ENCODE measurements at places on chromosomes 5 and 9.

- no peak overlapping the region for H3K27ac ChIP-seq
Observed at GRCh38 chr9:121672986-121673385, 21.6 kb downstream of the DAB2IP start.

DNA sequence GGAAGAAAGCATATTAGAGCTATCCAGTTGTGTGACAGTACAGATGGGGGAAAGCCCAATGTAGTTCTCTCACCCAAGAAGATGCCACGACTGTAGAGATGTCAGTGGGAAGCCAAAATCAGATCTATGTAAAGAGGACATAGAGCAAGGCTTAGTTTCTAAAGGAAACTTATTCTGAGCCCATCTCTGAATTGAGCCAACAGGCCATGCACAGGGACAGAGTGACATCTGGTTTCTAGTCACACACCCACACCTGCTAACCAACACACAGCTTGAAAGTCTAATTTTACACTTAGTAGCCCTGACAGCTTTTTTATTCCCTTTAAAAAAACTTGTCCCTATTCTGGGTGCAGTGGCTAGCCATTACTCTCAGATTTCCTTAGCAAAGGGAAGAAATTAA is 22.3 kb downstream of the PRELID2 start:
- no peaks in the 10 kb centered on the region for H3K4me1 ChIP-seq
- no peak overlapping the region for H3K27ac ChIP-seq
- no peak overlapping the region for H3K4me3 ChIP-seq
- no peaks in the 10 kb centered on the region for H3K27me3 ChIP-seq

DNA sequence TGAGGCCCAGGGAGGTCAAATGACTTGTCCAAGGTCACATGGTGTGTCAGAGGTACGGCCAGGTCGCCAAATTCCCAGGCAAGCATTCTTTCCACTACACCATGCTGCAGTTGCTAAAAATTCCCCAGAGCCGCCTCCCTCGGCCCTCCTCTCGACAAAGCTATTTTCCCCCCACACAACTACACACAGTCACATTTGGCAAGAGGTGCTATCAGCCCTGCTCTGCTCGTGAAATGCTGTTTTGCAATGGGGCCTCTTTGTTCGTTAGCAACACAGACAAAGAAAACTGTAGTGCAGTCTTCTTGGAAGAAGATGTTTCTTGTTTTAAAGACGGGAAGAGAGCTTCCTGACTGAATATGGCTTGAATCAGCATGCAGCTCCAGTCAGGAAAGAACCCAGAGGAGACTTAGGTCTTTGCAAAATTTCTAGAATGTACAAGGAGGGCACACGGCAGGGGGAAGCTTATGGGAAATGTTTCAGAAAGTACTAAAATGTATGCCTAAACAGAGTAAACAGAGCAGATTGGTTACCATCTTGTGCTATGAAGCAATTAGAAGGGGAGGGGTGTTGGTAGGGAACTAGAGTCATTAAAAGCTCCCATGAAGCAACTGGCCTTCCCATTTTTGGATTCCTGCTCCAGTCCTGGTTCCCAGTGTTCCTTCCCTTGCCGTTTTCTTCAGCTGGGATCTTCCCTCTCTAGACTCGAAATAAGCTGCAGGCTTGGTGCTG is 14.2 kb downstream of the SLIT3 start:
- H3K27me3 ChIP-seq, result peaks cover 19% of the 10 kb centered on the region
- no peaks in the 10 kb centered on the region for H3K36me3 ChIP-seq
- DNase-seq, result no peak
- H3K4me3 ChIP-seq, result no peak overlapping the region
- H3K4me1 ChIP-seq, result no peaks in the 10 kb centered on the region

DNA sequence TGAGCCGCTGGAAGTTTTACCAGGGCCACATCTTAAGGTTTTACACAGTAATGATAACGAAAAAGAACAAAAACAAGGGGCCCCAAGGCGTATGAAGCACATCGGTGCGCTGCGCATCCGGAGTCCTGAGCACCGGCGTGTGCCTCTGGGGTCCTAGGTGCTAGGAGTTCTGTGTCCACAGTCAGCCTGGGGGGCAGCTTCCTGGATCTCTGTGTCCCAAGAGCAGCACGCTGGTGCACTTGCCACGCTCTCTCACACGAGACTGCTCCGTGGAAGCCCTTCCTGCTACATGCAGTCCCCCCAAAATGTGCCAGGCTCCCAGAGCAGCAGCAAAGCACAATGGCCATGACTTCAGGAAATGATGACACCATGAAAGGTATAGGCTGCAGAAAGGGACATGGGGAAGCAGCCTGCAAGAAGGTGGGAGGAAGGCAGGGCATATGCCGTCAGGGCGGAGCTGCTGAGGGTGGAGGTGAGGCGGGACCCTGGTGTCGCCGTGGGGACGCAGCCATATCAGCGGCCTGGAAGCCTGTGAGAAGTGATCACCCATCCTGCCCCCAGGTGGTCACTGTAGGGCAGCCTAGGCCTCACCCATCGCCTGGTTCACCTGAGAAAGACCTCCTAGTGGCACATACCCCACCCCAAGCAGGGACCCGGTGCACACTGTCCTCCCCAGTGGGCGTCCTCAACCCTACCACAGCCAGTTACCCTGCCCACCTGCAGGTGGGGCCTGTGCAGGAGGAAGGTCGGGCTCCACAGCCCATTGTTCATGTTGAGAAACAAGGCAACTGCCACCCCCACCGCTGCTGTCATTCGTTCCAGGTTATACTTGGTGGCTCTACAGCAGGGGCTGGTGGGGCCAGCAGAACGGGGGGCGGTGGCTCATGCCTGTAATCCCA is 23.6 kb upstream of the SLC6A3 start:
- H3K4me3 ChIP-seq, result no peak overlapping the region
- H3K36me3 ChIP-seq, result peaks cover 13% of the 10 kb centered on the region
- DNase-seq, result peak; percentile 57

DNA sequence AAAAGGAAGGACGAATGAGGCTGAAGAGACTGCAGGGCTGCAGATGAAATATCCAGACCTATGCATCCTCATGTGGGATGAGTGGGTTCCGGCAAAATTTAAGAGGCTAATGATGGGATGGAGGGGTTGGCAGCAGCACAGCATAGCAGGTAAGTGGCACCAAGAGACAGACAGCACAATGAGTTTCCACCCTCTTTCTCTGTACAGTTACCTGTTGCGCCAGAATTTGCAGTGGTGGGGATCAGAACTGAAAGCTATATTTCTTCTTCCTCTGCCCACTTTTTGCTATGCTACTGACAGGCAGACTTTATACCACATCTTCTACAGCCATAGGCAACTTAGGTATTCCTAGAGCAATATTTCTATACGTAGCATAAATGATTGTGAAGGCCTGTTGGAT is 227.0 kb downstream of the EPB41L4A start:
- no peaks in the 10 kb centered on the region for H3K4me1 ChIP-seq
- H3K27me3 ChIP-seq, result peaks cover 10% of the 10 kb centered on the region
- no peak overlapping the region for H3K4me3 ChIP-seq
- H3K36me3 ChIP-seq, result no peaks in the 10 kb centered on the region

- no peak overlapping the region for H3K4me3 ChIP-seq
- no peaks in the 10 kb centered on the region for H3K36me3 ChIP-seq
- no peak overlapping the region for H3K27ac ChIP-seq
- no peaks in the 10 kb centered on the region for H3K27me3 ChIP-seq
- peaks cover 86% of the 10 kb centered on the region for H3K4me1 ChIP-seq
Observed at GRCh38 chr5:1497242-1497777, 26.4 kb downstream of the LPCAT1 start.
